ENCODE measurements at places on chromosomes 5 and 9.

GRCh38 chr5:139914218-139914807 lies 118.7 kb downstream of the PSD2 start:
- no peak for DNase-seq

DNA sequence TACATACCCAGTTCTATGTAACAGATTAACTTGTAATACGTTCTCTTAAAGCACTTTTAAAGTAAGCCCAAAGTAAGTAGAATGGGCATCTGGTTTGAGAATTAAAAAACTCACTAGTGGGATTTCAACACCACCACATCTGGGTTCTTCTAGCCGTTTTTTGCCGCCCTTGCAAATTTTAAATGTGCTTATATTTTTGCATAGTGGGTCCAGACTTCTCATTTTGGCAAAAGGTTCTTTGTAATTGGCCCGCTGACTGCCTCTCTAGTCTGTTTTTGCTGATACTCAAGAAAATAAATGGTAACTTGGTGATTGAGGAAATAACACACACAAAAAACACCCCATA lies 582 bp upstream of the FBXO4 start:
- DNase-seq = no peak

- DNase-seq = no peak
Observed at GRCh38 chr5:116577064-116577788, 2.6 kb upstream of the SEMA6A start.

DNA sequence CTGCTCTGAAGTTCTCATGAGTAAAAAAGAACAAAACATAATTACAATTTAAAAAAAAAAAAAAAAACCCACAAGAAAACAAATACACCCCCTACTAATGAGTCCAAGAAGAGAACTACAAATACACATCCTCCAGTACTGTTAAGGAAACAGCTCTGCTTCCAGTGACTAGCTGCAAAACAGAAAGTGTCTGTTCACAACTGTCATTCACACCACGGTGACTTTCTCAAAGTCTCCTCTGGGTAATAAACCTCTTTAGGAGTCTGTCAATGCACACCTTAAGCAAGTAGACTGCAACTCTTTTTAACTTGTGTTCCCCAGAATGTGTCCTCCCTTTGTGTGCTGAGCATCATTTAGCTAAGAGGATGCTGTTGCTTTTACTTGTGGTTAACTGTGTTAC lies 6.2 kb downstream of the REEP5 start:
- no peak for DNase-seq

GRCh38 chr5:159855476-159856191 lies 60.6 kb upstream of the ADRA1B start:
- no peak for DNase-seq

DNA sequence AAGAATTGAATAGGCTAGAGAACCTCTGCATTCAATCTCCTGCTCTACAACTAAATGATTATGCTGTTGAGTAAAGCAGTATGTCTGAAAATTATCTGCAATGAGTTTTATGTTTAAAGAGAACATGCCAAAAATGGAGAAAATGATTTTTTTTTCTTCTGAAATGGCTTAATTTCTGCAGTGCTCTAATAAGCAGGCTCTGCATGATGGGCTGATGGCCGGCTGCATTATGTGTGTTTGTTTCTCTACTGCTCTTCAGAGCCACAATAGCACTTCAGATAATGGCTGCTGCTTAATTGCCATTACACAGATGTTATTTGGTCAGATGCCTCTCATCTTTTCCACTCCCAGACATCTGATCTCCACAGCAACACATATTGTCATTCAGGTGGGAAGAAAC lies 286.4 kb upstream of the DMAC1 start:
- no peak for DNase-seq

- DNase-seq = no peak
Observed at GRCh38 chr9:135240222-135240621, 152.8 kb downstream of the OLFM1 start.

- no peak for DNase-seq
Observed at GRCh38 chr5:172347496-172348052, 64.0 kb upstream of the UBTD2 start.

DNA sequence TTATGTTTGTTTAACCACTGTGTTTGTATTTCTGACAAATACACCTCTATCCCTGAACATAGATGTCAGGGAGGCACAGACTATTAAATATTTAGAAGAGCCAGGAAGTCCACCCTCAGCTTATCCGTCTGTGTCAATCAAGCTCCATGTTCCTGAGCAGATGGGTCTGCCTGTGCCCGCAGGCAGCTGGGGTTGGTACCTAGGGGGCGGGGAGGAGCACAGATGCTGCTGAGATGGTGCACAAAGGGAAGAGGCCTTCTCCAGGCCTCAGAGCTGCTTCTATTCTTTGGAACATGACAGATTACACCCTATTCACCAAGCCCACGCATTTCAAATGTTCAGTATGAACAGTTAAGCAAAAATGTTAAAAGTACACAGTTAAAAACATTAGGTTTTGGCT lies 142.1 kb downstream of the EPB41L4A start:
- no peak for DNase-seq

Data from T-helper 9 cell (primary cell).